ENCODE measurements at places on chromosomes 16 and 17.

DNA sequence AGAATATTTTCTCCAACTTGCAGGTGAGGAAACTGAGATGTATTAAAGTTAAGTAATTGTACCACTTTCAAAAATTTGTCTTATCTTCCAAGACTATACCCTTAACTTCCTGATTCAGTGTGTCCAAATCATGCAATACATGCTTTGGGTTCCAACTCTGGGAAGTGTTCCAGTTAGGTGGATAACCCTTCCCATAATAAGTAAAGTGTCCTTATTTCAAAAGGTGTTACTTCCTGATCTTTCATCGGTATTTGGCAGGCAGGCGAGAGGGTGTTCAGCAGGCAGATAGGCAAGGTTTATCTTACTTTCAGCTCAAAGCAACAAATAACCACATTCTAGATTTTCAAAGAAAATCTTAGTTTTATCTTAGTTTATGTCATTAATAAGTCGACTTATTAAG, 46.3 kb upstream of the ARHGAP44 start:
- no peak for DNase-seq

DNA sequence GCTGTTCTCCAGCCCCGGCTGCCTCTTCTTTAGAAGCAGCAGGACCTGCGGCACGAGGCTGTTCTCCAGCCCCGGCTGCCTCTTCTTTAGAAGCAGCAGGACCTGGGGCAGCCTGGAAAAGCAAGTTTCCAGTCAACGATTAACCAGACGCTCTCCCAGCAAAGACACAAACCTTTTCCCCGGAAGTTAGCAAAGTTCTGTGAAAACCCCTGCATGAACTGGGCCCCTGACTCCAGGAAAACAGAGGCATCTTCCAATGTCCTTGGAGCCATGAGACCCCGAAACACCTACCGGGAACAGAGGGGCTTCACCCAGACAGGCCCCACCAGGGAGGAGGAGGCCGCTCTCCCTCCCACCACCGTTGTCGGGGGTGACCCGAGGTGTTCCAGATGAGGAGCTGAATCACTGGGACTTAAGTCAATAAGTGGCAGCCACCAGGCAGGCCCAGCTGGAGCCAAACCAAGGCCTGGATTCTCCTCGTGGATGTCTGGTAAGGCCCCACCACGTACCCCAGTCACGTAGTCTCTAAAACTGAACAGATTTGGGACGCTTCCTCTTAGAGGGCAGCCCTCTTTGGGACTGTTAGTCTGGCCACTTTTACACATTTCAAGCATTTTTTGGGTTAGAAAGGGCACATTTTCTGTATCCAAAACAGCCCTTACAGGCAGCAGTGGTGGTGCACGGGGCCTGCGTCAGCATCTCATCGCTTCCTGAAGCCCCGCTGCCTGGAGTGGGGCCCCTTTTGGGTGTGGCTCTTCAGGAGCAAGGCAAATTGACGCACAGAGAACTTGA, at the start of gene RPH3AL:
Gene RPH3AL (minus strand): TSS at position 387 of the 792 bp plus-strand sequence. CDS start 25,264 bp downstream, outside the sequence.
- DNase-seq, result no peak

GRCh38 chr17:82090549-82091263, 7.3 kb downstream of the FASN start:
- no peak for DNase-seq

DNA sequence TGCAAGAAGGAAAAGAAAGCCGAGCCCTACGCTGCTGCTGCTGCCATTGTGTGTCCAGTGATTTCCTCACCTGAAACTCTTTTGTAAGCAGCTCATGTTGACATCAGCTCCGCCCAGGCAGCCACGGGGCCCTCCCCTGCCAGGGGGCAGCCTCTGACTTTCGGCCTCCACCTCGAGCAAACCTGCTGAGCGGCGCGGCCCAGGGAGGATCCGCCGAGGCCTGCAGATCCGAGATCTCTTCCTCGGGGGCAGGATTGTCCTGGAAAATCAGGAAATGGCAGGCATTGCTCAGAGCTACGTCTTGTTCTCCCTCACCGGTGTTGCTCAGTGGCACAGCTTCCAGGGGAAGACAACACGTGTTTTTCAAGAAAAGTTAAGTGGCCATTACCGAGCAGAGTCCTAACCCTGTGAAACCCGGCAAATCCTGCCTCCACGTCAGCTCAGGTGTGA, 35.6 kb upstream of the ZNF750 start:
- no peak for DNase-seq

DNA sequence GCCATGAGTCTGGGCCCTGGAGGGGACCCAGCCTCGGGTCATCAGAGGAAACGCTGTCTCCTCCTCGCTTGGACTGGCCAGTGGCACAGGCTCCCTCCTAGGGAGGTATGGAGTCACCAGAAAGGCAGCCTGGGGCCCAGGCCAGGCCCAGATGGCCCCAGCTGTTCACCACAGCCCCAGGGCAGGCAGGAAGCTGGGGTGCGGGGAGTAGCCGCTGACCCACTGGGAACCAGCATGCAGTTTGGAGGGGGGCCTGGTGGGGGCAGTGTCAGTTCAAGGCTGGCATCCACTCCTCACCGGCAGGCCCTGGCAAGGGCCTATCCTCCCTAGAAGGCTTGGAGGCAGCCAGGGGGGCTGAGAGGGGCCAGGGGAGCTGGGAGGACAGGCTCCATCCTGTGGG, 48.8 kb downstream of the SDK2 start:
- no peak for DNase-seq

GRCh38 chr17:51590071-51590656, 329.8 kb downstream of the UTP18 start:
- DNase-seq, result no peak

- DNase-seq, result peak; percentile 95
These were observed 22.6 kb upstream of the MPHOSPH6 start for GRCh38 chr16:82192665-82193064.

DNA sequence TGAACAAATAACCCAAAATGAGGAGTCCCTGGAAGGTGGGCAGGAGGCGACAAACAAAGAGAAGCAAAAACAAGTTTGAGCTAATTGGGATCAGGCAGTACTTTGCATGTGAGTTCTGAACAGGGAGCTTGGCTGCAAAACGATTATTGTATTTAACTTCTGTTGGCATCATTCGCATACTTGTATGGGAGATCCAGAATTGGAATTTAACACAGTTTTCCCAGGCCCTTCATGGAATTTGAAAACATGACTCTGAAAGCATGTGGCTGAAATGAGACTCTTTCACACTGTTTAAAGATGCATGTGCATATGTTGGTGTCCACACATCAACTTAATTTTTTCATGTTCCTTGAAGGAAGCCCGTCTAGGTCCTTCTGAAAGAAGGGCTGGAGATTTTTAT, 674.3 kb downstream of the WWOX start:
- no peak for DNase-seq

DNA sequence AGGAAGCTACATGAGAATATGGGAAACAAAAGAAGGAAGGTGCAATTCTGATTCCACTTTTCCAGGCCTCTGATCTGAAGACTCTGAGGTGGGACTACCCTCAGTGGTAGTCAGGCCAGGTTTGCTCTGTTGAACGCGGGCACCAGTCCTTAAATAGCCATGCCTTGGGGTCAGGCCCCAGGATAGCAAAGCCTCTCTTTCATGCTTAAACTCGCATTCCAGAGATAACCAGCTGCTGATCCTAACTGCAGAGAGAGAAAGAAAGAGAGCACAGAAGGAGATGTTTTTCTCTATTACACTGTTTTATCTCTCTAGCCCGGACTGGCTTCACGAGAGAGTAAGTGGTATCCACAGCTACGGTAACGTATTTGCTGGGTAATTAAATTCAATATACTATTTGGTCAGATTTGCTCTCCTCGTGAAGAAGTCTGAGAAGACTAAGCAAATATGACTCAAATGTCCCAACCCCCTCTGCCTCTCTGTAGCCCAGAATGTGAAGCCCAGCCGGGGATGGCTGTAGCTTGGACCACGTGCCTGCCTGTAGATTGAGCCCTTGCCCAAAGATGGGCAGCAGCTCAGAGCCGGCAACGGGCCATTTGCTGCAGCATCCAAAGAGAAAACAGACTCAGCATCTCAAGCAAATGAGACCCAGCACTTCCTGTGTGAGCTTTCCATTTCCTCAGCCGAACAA, 122.2 kb downstream of the SMG6 start:
- DNase-seq, result no peak

GRCh38 chr17:28317099-28317965, 1.7 kb upstream of the TMEM97 start:
- DNase-seq, result no peak

GRCh38 chr17:48597778-48598631, 4.4 kb upstream of the HOXB5 start:
- DNase-seq, result no peak

DNA sequence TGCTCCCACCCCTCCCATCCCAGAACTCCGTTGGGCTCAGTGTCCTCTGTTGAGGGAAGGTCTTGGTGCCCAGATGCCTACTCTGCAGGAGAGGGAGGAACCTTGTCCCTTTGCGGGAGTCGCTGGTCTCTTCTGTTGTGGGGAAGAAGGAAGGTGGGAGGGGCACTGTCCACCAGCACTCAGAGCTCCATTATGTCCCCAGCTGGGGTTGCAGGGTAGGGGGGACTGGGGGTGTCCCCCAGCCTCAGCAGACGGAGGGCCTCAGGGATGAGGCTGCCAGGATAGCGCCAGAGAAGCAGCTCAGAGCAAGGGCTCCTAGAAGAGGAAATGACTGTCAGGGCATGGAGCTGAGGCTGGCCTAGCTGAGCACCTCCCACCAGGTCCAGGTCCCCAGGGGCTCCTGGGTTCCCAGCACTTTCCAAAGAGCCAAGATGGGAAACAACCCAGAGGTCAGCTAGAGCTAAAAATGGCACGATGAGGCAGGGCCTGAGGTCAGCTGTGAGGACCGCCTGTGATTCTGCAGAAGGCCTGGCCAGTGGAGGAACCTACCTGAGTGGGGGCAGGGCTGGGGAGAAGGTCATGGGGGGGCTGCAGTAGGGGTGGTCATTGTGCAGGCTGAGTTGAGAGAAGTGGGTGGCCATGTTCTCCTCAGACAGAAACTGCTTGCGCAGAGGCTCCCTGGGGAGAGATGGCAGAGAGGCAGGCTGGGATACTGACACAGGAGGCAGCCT, 893 bp downstream of the HCFC1R1 start:
- no peak for DNase-seq

GRCh38 chr16:54694651-54695050, 236.0 kb upstream of the IRX5 start:
- DNase-seq, result no peak

DNA sequence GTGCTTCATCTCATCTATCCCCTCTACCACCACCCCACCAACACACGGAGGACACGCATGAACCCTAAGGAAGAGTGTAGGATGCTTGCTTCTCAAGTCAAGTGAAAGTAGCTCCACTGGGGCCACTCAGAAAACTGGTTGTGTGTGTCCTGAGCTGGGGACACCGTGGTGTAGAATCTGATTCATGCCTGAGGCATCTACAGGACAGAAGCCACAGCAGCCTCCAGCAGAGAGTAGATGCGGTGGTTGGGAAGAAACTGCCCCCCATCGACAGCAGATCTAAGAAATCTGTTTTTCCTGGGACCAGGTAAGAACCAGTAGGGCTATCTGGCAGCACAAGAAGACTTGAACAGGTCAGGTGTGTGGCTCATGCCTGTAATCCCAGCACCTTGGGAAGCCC, 51.9 kb upstream of the HLF start:
- DNase-seq, result no peak

GRCh38 chr16:81708266-81709015, 70.7 kb upstream of the PLCG2 start:
- no peak for DNase-seq

DNA sequence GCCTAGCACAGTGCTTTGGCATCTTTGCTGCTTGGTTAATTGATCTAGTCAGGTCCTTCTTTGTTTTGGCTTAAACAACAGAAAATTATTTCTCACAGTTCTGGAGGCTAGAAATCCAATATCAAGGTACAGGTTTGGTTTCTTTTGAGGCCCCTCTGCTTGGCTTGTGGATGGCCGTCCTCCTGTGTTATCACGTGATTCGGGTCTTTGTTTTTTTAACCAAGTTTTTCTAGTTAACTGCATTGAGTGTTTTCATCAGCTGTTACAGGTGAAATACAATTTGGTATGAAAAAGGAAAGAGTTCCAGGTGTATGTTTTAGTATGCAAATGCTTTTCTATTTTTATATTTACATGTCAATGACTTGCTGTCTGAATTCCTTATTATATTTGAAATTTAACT, 2.8 kb downstream of the NLK start:
- no peak for DNase-seq

- no peak for DNase-seq
These were observed 15.5 kb downstream of the GSE1 start for GRCh38 chr16:85628645-85629044.

GRCh38 chr17:48426019-48426665, 3.9 kb downstream of the SKAP1 start:
- no peak for DNase-seq

Data from AML-193 (cell line).